ENCODE measurements at places on chromosomes 5 and 9.

DNA sequence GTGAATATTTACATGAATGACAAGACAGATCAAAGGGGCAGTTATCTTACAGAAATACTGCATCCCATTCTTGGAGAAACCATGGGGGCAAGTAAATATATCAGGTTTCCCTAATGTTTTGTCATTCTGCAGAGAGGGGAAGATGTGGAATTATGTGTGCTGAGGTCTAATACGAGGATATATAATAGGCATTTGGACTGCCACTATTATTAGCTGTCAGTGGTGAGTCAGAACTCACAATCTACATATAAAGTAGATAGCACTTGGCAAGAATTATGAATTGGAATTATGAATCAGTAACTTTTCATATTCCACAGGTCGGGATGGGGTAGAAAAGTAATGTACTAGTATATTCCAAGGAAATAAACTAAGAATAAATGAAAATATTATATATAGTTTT, 121.7 kb downstream of the GIN1 start:
- DNase-seq, result no peak

GRCh38 chr5:163889369-163889768, 383.9 kb downstream of the MAT2B start:
- DNase-seq, result no peak

GRCh38 chr5:54403885-54404416, 51.5 kb upstream of the HSPB3 start:
- DNase-seq, result no peak

GRCh38 chr5:14209836-14210235, 66.7 kb downstream of the TRIO start:
- DNase-seq, result no peak

GRCh38 chr9:134489621-134490408, 151.8 kb upstream of the COL5A1 start:
- DNase-seq, result no peak

DNA sequence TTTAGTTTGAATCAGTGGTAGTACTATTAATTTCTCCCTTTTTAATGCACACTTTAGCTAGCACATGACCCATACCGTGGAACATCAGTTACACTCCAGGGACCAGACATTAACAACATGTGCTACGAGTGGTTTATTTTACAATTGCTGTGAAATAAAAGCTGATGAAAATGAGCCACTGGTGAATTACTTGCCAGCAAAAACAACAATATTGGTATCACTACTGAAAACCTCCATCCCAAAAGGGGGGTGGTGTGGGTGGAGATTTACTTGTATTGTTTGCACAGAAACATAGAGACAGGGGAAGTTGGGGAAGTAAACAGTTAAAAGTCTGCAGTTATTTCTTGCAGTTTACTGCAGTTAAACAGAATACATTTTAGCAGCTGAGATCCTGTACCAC, 369.6 kb upstream of the GRAMD2B start:
- no peak for DNase-seq

DNA sequence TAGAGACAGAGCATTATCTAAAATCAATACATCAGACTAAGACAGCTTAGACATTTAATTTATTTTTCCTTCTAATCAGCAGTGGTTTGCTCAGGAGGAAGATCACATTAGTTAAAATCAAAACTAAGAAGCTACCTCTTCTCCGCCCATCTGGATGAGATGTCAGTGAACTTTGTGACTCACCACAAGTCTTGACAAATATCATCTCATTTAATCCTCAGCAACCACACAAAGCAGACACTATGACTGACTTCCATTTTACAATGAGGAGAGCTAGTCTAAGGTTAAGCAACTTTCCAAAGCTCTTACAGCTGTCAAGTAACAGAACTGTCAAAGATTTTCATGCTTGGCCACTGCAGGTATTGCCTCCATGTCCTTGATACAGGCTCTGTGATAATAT, 289.5 kb downstream of the DEPDC1B start:
- DNase-seq, result no peak

DNA sequence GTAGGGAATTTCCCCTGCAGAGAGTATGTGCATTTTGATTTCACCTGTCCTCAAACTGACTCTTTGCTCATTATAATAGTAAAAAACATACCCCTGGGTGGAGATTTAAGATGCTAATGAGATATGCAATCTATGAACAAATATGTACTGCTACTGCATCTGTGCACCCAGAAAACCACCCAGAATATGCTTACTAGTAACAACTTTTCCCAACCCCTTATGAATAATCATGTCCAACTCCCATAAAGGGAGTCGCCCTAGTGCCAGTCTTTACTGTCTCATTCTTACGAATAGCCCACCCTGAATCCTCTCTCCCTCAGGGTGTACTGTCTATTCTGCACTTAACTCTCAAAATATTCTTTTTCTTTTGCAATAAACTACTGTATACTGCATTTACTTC, 39.0 kb upstream of the ZFP37 start:
- no peak for DNase-seq

DNA sequence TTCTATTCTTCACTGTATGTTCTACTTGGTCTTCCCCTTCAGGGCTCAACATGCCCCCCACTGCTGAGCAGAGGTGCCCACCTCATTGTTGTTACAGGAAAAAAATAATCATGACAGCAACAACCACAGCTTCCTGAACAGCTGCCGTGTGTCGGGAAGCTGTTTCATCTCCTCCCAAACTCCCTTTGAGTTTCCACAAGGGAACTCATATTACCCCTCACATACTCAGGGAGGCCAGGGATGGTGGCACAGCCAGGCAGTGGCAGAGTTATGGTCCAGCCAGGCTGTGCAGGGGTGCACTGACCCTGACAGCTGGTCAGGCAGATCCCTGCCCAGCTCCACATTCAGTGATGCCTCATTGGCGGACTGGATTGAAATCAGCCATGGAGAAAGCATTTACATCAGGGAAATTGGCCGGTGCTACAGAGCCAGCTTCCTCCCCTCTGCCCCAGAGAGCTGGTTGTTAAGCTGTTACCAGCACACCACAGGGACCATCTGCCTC, 37.3 kb downstream of the SARDH start:
- no peak for DNase-seq

DNA sequence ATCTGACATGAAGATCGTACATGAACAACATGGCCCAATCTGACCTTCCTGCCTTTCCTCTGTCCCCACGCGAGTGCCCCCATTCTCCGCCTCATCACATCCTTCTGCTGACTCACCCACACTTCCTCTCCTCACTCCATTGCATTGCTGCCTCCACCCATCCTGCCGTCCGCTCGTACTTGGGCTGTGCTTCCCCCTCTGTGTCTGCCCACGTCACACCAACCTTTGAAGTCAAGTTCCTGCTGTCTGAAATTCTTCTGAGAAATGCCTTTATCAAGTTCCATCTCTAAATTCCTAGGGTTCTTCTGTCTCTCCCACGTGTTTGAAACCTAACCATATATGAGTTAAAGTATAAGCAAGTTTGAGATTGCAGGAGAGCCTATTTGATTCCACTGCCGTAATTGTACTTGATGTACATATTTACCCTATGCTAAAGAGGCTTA, 18.0 kb upstream of the STARD4 start:
- peak; percentile 77 for DNase-seq

DNA sequence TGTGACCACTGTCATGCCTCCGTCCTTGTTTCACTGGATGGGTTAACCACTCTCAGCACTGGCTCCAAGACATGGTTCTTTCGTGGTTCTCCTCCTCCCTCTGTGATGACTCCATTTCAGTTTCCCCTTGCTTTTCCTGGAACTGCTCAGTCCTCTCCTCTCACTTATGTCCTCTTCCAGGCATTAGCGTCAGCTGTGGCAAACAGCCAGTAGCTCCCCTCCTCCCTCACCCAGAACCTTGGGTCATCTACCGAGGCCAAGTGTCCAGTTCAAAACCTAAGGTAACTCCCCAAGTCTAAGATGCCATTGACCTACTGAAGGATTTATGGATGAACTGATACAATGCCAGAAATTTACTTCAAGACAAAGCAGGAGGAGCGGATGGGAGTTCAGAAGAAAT, 9.8 kb upstream of the CORO2A start:
- no peak for DNase-seq

- DNase-seq, result no peak
Observed at GRCh38 chr9:111807197-111807596, 12.5 kb upstream of the SHOC1 start.

GRCh38 chr5:74320526-74320925, 320.0 kb downstream of the ENC1 start:
- DNase-seq, result no peak

- no peak for DNase-seq
Observed at GRCh38 chr9:107447834-107448233, 41.7 kb downstream of the KLF4 start.

DNA sequence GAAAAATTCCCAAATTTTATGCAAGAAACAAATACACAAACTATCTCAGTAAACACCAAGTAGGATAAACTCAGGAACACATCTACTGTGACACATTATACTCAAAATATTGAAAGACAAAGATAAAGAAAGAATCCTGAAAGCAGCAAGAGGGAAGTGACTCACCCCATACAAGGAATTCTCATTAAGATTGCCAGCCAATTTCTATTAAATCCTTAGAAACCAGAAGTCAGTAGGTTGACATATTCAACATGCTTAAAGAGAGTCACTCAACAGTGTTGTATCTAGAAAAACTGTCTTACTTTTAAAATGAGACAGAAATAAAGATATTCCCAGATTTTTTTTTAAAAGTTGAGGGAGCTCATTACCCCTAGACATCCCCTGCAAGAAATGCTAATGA, 15.5 kb downstream of the SPATA31E1 start:
- no peak for DNase-seq

GRCh38 chr5:65971643-65972042, 45.3 kb downstream of the ERBIN start:
- no peak for DNase-seq

DNA sequence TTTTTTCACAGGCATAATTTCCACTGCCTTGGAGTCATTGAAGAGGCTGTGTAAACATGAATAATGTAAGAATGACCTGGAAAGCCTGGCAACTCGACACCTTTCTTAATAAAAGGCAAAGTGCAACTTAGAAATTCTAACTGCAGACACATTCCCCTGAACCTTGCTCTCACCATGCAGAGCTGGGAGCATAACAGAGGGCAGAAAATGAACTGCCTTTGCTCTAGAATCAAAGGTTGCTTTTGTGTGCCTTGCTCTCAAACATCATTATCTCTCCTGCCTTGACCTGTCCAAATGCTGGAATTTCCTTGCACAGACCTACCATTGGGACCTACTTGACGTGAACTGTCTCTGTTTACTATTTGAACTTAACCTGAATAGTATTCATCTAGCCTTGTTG, 462.0 kb upstream of the ZNF462 start:
- DNase-seq, result no peak

DNA sequence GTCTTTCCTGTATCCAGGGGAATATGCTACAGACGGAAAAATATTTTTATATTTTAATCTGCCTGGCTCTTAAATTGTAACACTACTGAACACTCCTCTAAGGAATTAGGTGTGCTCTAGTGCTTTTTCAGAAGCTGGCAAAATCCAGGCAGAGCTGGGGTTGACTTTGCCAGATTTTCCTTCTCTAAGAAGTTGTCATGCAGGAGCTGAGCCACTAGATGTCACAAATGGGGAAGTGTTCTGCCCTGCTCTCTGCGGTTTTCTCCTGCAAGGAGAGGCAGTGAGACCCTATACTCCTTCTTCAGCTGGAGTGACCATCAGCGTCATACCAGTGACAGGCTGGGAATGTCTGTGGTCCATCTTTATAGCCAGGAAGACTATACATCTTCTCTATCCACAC, 112.5 kb downstream of the HAPLN1 start:
- no peak for DNase-seq

DNA sequence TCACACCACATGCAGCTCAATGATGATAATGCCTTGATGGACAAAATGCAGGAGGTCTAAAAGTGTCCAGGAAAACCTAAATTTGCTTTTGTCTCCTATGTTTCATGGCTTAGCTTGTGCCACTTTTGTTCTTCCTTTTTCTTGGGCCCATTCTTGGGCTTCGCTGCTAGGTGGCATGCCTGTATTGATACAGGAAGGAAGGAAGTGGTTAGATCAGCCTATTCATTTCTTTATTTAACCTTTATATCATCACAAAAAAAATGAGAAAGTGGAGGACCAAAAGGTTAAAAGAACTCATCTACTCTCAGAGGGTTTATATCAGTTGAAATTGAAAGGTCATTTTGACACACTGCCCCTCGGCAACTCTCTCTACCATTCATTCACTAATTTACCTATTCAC, 260.2 kb downstream of the ARHGAP26 start:
- DNase-seq, result no peak

GRCh38 chr9:83274787-83275186, 211.8 kb upstream of the RASEF start:
- no peak for DNase-seq

GRCh38 chr9:84997472-84997871, 327.9 kb downstream of the NTRK2 start:
- no peak for DNase-seq

DNA sequence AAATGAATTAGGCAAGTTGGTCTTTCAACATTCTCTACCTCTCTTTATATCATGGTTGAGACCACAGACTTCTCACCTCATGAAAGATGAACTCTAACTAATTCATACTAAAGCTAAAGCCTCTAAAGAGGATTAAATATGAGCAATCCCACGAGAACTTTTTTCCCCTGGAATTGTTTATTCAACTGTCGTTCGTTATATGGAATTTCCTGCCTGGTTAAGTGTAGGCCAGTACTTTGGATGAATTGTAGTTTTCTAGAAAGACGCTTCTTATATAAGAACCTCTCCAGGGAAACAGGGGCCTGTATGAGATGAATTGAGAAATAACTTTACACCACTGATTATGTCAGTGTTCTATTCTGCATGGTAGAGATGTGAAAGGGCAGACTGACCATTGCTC, 42.9 kb downstream of the PDCD1LG2 start:
- no peak for DNase-seq

DNA sequence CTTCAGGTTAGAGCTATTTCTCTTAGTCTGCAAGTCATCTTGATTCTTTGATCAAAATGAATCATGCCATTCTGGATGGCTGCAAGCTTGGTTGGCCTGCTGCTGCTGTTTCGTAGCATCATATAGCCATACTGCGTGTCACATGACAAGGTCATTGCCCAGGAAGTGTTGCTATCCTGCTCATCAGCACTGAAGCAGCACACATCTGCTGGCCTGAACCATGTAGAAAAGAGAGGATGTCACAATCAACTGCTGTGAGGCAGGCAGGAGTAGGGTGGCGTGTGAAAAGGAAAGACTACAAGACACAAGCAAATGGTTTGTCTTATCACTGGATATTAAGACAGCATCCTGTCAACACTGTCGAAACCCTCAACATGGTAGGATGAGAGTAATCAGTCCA, 376.7 kb upstream of the RORB start:
- DNase-seq, result no peak
